ENCODE measurements at places on chromosomes 13 and 19.

DNA sequence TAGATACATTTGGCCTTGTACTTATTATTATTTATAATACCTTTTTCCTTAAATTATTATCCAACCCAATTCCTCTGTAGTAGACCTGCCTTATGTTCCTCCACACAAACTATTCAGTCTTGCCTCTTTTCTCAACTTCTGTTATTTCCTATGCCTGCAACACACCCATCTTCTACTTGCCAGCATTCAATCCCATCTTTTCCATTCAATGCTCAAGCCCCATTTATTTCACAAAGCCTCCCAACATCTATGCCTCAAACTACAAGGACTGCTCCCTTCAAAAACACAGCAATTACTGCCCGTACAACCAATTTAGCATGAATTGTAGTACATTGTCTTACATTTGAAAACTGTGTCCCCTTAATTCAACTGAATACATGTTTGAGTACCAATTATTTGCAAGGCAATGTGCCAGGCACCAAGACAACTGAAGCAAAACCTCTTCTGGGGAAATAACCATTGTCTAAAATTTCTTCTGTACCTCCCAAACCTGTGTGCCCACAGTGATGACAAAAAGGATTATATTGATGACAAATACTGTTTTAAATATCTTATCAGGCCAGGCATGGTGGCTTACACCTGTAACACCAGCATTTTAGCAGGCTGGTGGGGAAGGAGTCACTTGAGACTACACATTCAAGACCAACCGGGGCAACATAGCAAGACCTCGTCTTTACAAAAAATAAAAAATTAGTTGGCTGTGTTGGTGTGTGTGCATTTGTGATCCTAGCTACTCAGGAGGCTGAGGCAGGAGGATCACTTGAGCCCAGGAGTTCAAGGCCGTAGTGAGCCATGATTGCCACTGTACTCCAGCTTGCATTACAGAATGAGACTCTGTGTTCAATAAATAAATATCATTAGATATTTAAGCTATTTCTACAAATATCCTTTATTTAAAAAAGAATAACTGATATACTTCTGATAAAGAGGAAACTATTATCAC lies 35.1 kb downstream of the ELF1 start:
- no peak for DNase-seq

GRCh38 chr13:80441968-80442367 lies 101.0 kb upstream of the SPRY2 start:
- no peak for DNase-seq

DNA sequence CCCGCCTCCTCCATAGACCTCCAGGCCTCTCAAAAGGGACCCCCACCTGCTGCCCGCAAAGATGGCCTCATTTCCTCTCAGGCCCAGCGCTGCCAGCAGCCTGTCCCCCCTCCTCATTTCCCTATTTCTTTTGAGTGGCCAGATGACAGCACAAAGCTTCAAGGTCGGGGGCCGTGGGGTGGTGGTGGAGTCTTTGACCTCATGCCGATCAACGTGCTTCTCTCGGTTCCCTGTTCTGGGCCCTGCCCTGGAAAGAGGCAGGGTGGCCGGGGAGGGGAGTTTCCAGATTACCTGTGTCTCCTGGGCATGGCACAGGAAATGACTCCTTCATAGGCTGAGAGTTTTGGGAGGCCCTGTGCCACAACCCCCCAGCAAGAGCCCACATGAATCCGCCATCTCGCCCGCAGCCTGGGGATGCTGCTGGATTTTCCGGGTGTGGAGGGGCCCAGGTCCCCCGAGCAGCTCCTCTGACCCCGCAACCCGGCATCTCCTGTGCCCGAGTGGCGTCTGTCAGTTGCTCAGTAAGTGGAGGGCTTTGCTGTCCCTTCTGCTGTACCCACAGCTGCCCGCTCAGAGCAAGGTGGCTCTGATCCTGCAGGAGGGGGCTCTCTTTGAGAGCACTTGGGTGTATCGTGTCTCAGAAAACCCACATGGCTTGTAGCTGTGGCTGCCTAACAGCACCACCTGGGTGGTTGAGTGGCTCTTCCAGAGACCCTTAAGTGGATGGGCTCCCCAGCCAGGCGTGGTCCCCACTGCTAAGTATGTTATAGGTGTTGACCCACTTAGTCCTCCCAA lies 139.4 kb downstream of the SIPA1L3 start:
- DNase-seq: no peak

DNA sequence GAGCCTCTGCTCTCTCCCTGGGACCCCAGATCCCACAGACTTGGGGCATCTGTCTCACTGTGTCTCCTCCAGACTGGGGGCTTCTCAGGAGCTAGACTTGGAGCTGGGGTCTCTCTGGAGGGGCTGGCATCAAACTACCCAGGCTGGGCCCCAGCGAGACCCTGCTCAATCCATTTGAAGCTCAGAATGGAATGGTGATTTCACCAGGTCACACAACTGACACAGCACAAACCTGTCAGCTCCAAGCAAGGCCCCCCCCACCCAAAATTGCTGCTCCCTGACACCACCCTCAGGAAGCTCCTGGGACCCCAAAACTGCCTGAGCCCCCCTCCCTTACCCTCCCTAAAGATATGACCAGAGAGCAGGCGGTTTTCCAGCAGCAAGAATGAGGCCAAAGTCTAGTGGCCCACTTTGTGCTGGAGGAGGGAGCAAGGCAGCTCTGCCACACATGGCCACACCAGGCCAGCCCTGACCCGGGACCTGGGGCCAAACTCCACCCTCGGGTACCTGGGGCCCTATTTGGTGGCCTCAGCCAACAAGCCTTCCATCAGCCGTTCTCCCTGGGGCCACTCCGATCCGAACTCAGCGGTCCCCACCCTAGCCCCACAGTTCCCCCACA lies 2.4 kb downstream of the NR2F6 start:
- DNase-seq: no peak

- DNase-seq: no peak
These were observed 190.3 kb downstream of the TM9SF2 start for GRCh38 chr13:99691552-99691951.
